ENCODE measurements at places on chromosomes 4 and X.
A peak's percentile ranks its signal among the peaks of the same experiment; 100 is the strongest.

- peak; percentile 59 for DNase-seq
Observed at GRCh38 chrX:66162331-66162822, 1.7 kb upstream of the HEPH start.

DNA sequence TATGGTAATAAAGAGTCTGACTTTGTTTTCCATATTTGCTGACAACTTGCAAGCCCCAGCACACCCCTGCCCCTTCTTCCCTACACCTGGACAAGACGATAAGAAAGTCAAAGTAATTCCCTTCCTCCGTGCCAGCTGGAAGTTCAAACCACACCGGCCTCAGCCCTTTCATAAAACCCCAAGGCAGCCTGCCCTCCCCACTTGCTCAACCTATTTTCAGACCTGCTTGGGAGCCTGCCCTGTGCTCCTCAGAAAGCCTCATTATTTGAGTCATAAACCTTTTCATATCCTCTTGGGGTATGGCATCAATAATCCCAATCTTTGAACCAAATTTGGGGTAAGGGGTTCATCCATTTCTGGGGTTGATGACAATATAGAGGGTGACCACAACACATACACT, 29.5 kb downstream of the NIPAL1 start:
- peak; percentile 35 for DNase-seq

DNA sequence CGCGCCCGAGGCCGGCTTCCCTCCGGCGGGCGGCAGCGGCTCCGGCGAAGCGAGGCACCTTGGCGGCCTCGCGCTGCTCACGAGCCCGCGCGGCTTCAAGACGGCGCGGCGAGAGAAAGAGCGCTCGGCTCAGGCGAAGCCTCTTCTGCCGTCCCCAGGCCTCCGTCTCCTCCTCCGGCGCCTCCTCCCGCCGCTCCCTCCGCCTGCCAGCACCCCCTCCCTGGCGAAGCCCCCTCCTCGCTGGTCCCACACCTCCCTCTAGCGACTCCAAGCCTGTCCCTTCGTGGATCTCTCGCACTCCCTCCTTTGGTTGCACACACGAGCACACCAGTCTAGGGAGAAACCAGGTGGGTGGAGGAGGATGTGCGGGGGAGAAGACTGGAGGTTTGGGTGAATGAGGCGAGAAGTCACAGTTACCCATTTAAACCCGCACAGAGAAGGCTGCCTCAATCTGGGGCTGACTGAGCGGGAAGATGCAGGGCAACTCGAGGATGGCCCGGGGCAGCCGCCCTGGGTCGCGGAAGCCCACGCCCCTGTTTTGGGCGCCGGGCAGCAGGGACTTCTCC, at the start of gene CAMK2D:
TSS of gene CAMK2D (minus strand) at position 119 of the 566 bp plus-strand sequence. CDS start 670 bp downstream, outside the sequence.
- peak; percentile 80 for DNase-seq

DNA sequence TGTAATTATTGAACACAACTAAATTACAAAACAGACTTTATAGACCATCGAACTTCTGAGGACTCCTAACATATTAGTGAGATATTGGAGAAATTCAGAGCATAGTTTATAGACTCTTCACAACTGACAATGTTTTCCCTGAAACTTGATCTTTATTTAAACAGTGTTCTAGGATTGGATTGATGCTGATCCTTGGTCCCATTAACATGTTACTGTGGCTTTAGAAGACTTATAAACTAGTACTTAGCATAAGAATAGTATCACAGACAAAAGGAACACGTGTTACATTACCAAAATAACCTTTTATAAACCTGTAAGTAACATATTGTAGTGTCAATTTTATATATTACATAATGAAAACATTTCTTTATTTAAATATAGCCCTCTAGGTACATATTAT, 689.6 kb downstream of the CCSER1 start:
- DNase-seq, result no peak

DNA sequence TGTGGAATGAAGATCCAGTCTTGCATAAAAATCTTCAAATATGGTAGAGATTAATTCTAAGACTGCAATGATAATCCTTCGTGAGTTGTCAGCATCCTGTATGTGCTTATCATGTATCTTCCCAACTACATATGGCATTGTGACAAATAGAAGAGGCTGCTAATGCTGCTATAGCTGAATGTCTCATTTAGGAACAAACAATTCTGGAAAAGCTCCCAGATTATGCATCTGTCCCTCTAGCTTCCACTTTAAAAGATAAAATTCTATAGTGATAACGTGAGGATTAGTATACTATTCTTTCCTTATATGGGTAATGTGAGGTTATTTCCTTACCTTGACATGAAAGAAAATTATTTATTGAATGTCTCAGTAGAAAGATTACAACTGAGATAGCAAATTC, 930.9 kb downstream of the DMD start:
- DNase-seq, result no peak

Measured in common myeloid progenitor, CD34-positive (primary cell).